ENCODE measurements at places on chromosomes 12 and 14. TPM values are rescaled to one million over a fixed set of nuclear protein-coding genes. Genes with fewer than 3 reads are reported as not detected.

Gene GALNT8
- 3.8 TPM for total RNA-seq

Gene ARL6IP4
- 284 TPM for total RNA-seq

Gene APOF
- total RNA-seq: not detected

Gene ESR2
- 0.20 TPM for total RNA-seq

Gene KLHL42
- 11.4 TPM for total RNA-seq

Gene PGF
- total RNA-seq: 3.3 TPM

DNA sequence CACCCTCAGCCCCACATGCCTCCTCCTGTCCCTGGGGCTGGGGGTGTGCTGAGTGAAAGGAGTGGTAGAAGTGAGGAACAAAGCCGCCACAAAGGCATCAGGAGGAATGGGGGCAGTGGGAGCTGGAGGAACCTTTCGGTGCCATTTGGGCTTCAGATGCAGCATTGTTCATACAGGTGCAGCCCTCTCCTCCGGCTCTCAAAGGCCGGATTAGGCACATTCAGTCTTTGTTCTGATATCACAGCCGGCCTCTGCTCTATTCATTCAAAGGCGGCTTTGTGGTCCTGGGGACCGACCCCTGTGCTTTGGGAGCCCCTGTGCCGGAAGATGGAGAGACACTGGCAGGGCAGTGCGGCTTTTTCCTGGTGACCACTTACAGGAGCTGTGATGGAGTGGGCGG, 53.2 kb downstream of the SMOC1 start:
- DNase-seq: no peak
- H3K36me3 ChIP-seq: no peaks in the 10 kb centered on the region
- no peaks in the 10 kb centered on the region for H3K27me3 ChIP-seq
- H3K27ac ChIP-seq: no peak overlapping the region

GRCh38 chr12:12549426-12549825, 13.2 kb downstream of the DUSP16 start:
- no peak overlapping the region for H3K4me3 ChIP-seq
- no peak overlapping the region for H3K27ac ChIP-seq
- DNase-seq: no peak

- peaks cover 2% of the 10 kb centered on the region for H3K36me3 ChIP-seq
- peak overlapping the region; percentile 67 for H3K27ac ChIP-seq
- no peak for DNase-seq
Measured at GRCh38 chr14:75456069-75456996, 28.5 kb downstream of the JDP2 start.

DNA sequence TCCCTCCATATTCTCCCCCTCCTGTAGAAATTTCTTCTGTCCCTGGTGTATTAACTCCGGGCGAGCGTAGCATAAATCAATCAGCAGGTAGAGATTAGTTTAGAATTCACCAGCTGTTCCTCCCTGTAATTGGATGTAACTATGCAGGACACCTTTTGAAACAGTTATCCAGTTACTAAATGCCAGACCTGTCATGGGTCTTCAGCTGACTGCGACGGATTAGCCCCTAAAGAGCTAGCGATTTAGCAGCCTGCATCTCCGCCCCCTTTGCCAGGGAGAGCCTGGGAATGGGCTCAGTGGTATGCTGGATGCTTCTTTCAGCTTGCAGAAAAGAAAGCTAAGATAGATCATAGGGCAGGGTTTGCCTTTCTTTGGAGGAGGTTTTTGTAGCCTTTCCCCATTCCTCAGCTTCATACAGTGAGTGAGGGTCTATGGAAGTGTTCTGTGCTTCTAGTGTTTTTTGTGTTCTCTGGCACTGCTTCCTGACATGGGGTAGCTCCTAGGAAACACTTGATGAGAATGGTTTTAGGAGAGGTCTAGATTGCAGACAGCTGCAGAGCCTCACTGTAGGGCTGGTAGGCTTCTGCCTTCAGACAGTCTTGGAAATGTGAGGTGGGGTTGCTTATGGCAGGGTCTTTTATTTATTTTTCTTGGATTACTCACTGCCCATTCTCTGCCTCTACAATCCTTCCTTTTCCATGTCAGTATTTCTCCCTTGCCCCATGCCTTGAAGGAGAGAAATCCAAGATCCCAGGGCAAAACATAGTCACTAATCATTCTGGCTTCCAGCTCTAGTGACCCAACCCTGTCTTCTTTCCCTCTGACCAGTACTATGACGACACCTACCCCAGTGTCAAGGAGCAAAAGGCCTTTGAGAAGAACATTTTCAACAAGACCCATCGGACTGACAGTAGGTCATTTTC, 16.7 kb downstream of the COPZ1 start:
- H3K4me3 ChIP-seq: no peak overlapping the region
- H3K27ac ChIP-seq: no peak overlapping the region
- peaks cover 60% of the 10 kb centered on the region for H3K36me3 ChIP-seq

DNA sequence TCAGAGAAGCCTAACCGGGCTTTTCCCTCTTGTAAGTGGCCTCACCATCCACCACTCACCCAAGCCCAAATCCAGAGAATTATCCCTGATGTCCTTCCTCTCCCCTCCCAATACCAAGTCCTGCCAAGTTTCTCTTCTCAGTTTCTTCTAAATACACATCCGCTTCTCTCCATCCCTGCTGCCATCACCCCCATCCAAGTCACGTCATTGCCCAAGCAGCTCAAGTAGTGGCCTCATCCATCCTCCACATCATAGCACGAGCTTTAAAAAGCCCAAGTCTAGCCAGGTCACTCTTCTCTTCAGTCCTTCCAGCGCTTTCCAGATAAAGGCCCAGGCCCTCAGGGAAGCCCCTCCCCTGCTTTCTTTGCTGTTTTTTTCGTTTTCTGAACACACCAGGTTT, 25.4 kb downstream of the IL31 start:
- peaks cover 3% of the 10 kb centered on the region for H3K36me3 ChIP-seq
- H3K4me3 ChIP-seq: no peak overlapping the region
- H3K27ac ChIP-seq: no peak overlapping the region
- no peak for DNase-seq

GRCh38 chr14:99064262-99064954, 207.6 kb downstream of the BCL11B start:
- H3K27ac ChIP-seq: no peak overlapping the region
- no peak for DNase-seq
- no peaks in the 10 kb centered on the region for H3K36me3 ChIP-seq
- no peaks in the 10 kb centered on the region for H3K4me1 ChIP-seq

DNA sequence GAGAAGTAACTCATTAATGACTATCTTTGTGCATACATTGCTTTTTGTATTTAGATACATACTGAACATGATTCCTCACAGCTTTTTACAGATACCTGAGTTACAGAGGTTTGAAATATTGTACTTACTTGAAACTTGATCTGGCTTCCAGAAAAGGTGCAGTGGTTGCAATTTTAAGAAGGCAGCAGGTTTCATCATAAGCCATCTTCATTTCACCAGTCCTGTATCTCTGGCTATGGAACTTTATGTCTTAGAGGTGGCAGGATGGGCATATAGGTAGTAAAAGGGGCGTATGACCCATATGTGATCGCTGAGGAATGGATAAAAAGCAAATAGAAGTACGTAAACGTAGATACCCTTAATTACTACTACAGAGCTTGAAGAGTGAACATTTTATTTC, 13.7 kb downstream of the ZBTB1 start:
- no peak overlapping the region for H3K4me3 ChIP-seq
- peaks cover 15% of the 10 kb centered on the region for H3K4me1 ChIP-seq
- H3K27me3 ChIP-seq: no peaks in the 10 kb centered on the region
- H3K27ac ChIP-seq: no peak overlapping the region

DNA sequence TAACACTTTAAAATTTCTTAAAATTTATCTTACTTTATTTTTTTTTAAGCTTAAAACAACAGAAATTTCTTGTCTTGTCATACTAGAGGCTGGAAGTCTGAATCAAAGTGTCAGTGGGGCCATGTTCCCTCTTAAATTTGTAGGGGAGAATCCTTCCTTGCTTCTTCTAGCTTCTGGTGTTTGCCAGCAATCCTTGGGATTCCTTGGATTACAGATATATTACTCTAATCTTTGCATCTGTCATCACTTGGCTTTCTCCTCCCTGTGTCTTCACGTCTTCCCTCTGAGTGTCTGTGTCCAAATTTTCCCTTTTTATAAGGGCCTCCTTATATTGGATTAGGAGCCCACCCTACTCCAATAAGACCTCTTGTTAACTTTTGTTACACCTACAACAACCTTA, 135.6 kb upstream of the PTPRB start:
- H3K4me3 ChIP-seq: no peak overlapping the region
- H3K4me1 ChIP-seq: no peaks in the 10 kb centered on the region
- H3K27me3 ChIP-seq: no peaks in the 10 kb centered on the region
- DNase-seq: no peak

GRCh38 chr14:44804391-44804790, 157.4 kb downstream of the KLHL28 start:
- DNase-seq: no peak
- no peaks in the 10 kb centered on the region for H3K36me3 ChIP-seq
- no peaks in the 10 kb centered on the region for H3K4me1 ChIP-seq
- no peak overlapping the region for H3K27ac ChIP-seq
- H3K27me3 ChIP-seq: no peaks in the 10 kb centered on the region

DNA sequence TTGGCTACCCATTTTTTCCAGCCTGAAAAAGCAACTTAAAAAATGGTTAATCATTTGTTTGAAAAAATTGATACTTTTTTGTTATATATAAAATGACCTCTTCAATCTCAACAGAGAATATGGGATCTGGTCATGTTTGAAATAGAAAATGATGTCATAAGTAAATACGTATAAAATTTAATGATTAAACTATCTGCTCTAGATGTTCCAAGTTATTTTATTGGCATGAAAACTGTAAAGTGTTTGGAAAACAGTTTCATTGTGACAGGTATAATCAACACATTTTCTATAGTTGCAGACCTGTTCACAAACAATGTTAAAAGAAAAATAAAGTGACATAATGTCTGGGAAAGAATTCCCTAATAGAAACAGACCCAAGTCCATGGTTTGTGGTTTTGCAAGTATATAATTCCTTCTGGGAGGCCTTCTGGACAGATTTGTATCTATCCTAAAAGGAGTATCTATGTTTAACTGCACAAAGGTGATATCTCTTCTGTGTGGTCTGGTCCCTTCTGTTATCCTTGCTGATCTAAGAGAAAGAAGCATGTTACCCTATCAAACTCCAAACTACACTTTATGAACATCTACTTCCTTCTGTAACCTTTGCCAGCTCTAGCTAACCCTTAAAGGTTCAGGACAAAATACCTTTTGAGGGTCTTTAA, 39.5 kb upstream of the LRIG3 start:
- no peaks in the 10 kb centered on the region for H3K27me3 ChIP-seq
- H3K27ac ChIP-seq: no peak overlapping the region
- no peak overlapping the region for H3K4me3 ChIP-seq
